Activated CD4-positive, alpha-beta T cell treated with anti-CD3 and anti-CD28 coated beads for 1 hour (primary cell): ENCODE measurements at places on chromosomes 12 and 14.

GRCh38 chr12:130102266-130102665 is 60.0 kb upstream of the FZD10 start:
- no peak for DNase-seq

DNA sequence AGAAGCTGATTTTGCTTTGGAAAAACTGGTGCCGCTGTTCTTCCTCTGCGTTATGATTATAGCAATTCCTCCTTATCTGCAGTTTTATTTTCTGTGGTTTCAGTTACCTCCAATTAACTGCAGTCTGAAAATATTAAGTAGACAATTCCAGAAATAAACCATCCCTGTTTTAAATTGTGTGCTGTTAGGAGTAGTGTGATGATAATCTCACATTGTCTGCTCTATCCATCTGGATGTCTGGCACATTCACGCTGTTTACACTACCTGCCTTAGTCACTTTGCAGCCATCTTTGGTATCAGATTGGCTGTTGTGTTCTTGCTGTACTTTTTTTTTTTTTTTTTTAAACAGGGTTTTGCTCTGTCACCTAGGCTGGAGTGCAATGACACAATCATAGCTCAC is 141.0 kb downstream of the GRIP1 start:
- no peak for DNase-seq

- no peak for DNase-seq
Measured at GRCh38 chr14:99425272-99425681, 55.4 kb downstream of the SETD3 start.

DNA sequence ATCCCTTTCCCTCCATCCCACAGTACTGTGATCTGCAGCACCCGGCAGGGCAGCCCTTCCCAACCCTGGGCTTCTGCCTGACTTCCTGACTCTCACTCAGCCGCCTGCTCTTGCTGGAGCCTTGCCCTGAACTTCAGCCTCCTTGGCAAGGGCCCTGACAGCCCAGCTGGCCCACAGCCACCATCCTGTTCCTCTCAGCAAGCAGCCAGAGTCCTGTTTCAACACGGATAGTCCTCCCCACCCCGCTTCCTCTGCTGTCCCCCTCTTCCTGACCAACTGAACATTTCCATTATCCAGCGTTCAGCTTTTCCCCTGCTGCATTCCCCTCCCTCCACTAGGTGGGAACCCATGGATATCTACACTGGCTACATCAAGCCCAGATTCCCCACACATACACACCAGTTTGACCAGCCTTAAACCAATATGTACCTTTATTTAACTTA is 74.0 kb upstream of the MDM1 start:
- no peak for DNase-seq

DNA sequence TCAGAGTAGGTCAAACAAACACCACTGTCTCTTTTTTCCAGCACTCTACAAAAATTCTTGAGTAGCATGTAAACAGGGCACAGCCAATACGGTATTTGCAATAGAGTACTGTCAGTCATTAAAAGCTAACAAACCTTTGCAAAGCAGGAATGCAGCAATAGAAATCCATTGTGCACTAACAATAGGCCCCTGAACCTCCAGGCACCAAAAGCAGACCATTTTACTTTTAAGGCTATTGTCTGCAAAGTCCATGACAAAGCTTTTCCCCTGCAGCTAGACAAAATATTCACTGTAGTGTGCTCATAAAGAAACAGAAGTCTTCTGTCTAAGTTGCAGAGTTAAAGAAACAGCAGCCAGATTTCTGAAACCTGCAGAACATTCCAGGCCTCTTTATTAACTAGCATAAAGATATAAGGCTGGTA is 191.9 kb downstream of the SOX5 start:
- DNase-seq = no peak

- DNase-seq = no peak
Measured at GRCh38 chr12:82242729-82243128, 115.5 kb downstream of the CCDC59 start.

- no peak for DNase-seq
Measured at GRCh38 chr12:4252601-4253000, 21.0 kb upstream of the CCND2 start.

DNA sequence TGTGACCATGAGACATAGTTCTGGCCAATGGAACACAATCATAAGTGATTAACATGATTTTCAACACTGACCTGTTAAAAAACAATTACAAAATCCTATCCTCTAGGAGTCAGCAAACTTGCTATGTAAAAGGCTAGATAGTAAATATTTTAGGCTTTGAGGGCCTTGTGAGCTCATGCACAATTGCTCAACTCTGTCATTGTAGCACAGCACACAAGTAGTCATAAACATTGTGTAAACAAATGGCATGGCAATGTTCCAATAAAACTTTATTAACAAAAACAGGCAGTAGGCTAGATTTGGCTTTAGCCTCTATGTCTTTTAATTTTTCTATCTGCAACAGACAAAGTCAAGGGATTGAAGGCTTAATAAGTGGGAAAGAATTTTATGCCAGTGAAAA is 350.7 kb downstream of the C12orf50 start:
- DNase-seq = no peak

DNA sequence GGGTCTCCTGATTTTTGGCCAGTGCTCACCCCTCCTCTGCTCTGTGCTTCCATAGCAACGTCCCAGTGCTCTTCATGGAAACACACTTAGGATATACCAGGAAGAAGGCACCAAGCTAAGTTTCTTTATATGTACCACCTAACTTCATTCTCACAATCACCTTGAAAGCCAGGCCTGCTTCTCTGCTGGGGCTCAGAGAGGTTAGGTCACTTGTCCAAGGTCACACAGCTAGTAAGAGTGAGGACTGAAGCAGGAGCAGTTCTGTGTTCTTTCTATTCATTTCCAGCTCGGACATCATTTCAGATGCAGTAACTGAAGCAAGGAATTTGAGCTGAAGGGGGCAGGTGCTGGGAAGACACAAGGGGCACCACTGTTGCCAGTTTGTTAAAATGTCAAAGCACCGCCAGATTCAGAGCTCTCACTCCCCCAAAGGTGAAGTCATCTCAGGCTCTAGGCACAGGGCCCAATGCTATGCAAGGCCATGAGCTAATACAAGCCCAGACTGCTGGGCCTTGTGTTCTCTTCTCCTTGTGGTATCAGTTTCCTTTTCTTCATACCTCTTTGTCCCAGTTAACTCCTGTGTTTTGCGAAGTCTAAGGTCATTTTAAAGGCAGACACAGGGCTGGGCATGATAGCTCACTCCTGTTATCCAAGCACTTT is 19.7 kb upstream of the YY1 start:
- no peak for DNase-seq

GRCh38 chr14:105531088-105531893 is 4.9 kb downstream of the TMEM121 start:
- DNase-seq = no peak

- DNase-seq = no peak
Measured at GRCh38 chr12:3564411-3564810, 73.4 kb downstream of the PRMT8 start.

DNA sequence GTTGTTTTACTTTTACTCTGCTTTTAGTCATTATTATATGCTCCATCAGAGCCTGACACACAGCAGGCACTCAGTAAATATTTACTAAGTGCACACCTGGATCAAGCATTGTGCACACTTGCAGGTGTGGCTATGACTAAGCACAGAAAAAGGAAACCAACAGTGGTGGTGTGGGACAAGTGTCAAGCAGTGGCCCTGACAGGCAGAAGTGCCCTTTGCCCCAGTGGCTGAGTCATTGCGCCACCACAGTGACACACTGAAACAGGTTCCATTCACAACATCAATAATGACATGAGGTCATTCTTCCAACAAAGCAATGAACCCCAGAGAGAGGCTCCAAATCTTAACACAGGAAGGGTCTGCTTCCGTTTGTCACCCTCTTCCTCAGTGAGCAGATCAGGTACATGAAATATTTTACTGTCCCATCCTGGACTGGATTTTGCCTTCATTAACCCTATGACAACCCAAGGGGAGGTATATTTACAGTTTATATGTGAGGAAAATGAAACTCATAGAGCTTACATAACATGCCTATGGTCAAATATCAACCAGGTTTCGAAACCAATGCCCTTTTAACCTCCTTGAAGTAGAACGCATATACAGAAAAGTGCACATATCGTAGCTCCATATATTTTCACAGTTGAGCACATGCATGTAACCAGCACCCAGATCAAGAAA is 82.6 kb upstream of the GTF2A1 start:
- no peak for DNase-seq

DNA sequence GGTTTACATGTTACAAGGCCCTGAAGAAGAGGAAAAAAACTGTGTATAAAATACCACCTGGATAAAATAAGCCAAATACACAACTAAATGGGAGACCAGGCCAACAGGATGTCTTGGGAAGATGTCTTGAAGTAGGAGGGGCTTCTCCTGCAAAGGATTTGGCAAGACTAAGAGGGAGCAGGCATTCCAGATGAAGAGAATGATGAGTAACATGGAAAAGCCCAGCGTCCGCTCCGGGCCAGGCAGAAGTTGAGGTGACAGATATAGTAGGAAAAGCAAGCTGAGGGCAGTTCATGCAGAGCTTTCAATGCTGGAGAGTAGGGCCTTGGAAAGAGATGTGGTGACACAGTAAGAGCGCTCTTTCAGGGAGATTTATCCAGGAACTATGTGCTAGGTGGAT is 16.1 kb upstream of the EIF4B start:
- DNase-seq = no peak

DNA sequence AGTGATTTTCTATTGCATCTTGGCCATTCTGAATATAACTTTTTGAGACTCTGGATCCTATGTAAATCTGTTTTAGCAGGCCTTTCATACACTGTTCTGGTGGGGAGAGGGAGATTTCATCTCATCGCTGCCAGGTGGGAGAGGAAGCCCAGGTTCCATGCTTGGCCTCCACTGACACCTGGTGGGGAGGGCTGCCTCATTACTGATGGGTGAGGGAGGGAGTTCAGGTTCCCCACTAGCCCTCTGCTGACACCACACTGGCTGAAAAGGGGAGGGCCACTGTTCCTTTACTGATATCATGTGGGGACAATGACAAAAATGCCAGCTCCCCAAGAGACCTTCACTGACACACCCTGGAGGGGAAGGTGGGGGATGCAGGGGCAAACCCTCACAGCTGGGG is 2.4 kb upstream of the GALNT8 start:
- DNase-seq = no peak

DNA sequence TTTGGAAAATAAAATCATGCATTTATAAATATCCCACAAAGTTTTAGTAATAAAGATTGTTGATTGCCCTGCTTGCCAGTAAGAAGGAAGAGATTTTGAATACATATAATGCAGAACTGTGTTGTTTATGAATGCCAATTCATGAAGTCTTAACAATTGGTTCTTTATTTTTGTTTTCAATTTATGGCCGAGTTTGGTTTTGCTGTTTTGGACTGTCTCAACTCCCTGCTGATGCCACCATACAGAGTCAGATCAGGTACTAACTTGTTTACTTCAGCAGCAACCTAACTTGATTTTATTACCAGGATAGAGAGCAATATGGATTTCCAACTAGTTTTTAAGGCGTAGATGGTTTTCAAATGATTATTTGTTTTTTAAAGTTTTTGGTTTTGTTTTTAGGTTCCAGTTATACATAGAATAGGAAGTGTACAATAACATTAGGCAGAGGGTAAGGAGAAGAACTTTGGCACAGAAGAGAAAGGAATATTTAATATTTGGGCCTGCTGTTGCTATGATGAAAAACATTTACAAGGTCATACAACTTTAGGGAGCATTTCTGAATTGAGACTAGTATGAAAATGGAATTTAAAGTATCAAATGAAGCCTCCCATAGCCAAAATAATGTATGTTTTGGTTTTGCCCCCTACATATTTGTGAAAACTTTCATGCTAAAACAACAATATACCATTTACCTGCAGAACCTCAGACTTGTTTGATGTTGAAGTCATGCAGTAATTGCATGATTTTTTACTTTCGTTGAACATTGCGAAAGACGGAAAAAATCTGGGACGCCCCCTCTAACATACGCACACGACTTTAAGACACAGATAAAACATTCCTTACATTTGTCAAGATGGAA is 904 bp upstream of the FAM177A1 start:
- no peak for DNase-seq

GRCh38 chr12:92769124-92769901 is 66.5 kb downstream of the PLEKHG7 start:
- no peak for DNase-seq

DNA sequence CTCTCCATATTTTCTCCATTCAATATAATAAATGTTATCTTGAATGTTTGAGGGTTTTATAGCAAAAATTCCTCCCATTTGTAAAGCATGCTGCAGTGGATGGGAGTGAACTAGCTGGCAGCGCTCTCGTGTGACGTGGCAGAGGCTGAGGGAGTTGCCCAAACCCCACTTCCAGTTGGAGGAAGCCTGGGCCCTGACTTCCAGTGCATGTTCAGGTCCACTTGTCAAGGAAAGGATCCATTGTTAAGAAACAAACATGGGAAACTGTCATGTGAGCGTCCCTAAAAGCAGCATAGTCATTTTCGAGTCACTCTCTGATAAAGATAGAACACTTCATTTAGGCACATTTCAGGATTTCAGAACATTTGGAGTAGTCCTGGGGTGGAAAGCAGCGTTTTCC is 116.6 kb downstream of the SLC25A47 start:
- no peak for DNase-seq

- no peak for DNase-seq
Measured at GRCh38 chr12:114408471-114408885, 2.5 kb upstream of the TBX5 start.

DNA sequence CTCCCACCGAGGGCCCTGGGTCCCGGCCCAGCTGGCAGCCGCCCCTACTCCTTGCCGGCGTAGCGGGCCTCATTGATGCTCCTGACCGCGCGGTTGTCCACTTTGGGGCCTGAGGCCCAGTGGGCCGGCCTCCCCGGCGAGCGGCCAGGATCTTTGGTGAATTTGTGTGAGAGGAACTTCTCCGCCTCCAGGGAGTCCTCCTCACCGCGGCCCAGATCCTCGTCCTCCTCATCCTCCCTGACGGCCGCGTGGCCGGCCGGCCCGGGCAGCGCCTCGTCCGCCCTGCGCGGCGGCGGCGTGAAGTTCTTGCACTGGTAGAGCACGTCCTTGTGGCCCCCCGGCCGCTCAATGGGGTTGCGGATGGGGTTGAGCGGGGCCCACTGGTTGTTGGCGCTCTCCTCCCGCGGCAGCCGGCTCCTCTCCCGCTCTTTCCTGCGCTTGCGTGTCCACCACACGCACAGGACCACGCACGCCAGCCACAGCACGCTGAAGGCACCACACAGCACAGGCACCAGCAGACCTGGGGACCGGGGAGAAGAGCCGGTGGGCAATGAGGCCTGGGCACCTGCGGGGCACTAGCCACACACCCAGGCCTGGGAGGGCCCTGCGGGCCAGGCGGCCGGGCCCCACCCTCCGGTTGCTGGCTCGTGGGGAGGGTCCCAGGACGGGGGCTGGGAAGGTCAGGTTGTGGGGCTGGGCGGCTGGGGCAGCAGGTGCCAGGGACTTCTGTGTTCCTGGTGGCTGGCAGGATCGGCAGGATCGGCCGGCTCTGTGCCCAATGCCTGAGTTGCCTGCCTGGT is 25.7 kb downstream of the JAG2 start:
- DNase-seq = no peak

GRCh38 chr14:68939181-68939892 is 39.8 kb downstream of the ACTN1 start:
- no peak for DNase-seq

GRCh38 chr14:36583893-36584811 is 1.7 kb upstream of the NKX2-8 start:
- DNase-seq = no peak

GRCh38 chr12:23659131-23659530 is 290.3 kb downstream of the SOX5 start:
- DNase-seq = no peak

- DNase-seq = no peak
Measured at GRCh38 chr12:50924439-50925341, 27.7 kb upstream of the HIGD1C start.

GRCh38 chr14:65926935-65927700 is 514.6 kb downstream of the FUT8 start:
- no peak for DNase-seq
